AG09309 (cell line): ENCODE measurements at places on chromosomes 16 and 17.
A peak's percentile ranks its signal among the peaks of the same experiment; 100 is the strongest.

GRCh38 chr17:44749980-44750318, 8.8 kb upstream of the ADAM11 start:
- no peak for DNase-seq

DNA sequence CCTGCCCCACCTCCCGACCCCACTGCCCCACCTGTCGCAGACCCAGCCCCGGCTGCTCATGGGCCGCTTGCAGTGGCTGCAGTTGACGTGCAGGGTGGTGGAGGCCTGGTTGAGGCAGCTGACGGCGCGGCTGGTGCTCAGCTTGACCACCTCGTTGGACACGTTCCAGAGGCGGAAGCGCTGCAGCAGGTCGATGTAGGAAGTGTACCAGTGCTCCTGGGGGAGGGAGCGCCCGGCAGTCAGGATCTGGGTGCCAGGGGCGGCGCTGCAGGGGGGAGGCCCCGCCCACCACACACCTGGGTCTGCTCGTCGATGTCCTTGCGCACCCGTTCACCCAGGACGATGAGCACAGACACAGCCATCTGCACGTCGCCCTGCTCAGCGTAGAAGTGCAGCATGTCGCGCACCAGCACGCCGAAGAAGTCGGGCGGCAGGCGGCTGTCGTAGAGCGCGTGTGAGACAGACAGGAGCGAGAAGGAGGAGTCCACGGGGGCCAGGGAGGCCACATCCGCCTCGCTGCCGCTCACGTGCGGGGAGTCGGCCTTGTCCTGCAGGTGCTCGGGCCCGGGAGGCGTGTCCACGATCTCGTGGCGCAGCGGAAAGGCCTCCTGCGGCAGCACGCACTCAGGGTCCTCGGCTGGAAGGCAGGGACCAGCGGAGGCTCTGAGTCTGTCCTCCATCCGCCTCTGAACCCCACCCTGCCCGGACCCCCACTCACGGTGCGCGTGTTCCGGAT, 995 bp upstream of the JMJD8 start:
- no peak for DNase-seq

DNA sequence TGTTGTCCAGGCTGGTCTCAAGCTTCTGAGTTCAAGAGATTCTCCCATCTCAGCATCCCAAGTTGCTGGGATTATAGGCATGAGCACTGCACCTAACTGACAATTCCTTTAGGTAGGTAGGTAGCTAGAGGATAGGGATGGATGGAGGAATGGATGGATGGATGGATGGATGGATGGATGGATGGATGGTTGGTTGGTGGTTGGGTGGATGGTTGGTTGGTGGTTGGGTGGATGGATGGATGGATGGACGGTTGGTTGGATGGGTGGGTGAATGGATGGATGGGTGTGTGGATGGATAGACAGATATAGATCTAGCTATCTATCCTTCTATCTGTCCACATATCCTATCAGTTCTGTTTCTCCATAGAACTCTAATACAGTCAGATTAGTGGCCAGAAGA, 19.3 kb upstream of the ADCY9 start:
- no peak for DNase-seq

DNA sequence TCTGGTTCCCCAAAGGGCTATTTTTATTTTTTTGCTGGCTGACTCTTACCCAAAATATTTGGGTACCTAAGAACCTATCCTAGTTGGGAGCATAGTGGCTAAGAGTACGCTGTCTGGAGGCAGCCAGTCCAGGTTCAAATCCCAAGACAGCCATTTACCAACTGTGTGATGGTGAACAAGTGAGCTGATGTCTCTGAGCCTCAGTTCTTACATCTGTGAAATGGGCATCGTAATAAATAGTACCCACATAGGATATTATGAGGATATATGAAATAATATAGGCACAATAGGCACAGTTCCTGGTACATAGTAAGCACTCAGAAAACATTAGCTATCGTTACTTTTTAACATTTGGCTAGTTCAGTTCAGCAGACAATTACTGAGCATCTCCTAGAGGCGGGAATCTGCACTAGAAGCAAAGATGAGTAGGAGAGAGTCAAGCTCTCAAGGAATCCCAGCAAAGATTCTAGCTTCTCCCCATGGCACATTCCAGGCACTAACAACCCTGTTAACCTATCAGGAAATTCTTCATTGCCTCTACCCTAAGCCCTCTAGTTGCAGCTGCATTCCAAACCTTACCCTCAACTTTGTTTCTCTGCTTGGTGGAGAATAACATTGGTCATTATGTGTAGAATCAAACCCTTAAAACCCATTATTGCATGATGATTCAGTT, 31.6 kb downstream of the GPR139 start:
- DNase-seq = no peak

DNA sequence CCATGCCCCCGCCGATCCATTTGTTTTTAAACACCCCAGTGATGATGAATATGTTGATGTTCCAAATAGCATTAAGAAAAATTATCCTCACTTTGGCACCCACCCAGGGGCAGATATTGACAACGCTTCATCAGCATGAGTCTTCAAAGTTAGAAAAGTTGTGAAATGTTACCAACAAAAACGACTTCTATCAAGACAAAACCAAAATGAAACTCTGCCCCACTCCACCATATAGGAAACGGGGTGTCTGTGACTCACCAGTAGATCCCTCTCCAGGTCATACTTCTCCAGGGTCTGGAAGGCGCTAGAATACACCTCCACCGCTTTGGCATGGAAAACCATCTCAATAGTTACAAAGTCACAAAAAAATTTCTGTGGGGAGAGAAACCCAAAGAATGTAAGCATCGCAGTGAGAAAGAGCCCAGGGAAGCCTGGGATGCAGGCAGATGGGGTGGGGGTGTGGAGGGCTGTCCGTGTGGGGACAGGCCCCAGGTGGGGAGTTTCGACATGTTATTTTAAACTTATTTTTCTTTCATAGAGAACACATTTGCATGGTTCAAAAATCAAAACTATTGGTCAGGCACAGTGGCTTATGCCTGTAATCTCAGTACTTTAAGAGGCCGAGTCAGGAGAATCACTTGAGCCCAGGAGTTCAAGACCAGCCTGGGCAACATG, 10.2 kb downstream of the CIBAR2 start:
- DNase-seq = no peak

DNA sequence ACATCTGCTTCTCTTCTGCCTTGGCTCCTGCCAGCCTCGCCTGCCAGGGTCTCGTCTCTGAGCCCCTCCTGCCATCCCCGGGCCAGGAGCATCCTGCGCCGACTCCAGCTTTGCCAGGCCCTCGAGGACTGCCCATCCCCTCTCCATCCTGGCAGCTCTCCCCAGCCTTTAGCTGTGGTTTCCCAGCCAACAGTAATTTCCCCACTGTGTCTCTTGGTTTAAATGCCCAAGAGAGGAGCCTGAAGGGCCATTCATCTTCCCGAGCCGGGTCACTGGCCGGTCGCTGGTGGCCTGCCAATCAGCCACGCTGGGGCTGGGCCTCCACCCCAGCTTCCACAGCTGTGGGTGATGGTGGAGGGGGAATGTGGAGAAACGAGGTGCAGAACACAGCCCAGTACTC, 47.8 kb downstream of the MRC2 start:
- no peak for DNase-seq

- DNase-seq = no peak
These were observed 114.9 kb upstream of the TBX2 start for GRCh38 chr17:61284746-61285145.

GRCh38 chr16:88376835-88377726, 5.7 kb upstream of the ZNF469 start:
- DNase-seq = no peak

GRCh38 chr16:87959391-87959990, 8.3 kb downstream of the BANP start:
- no peak for DNase-seq

- DNase-seq = no peak
These were observed 18.2 kb downstream of the HEATR6 start for GRCh38 chr17:60060474-60060873.

GRCh38 chr16:71409011-71409775, 32.7 kb downstream of the TLE7 start:
- no peak for DNase-seq

- DNase-seq = peak; percentile 4
These were observed 51.5 kb upstream of the MGAT5B start for GRCh38 chr17:76816590-76817135.

DNA sequence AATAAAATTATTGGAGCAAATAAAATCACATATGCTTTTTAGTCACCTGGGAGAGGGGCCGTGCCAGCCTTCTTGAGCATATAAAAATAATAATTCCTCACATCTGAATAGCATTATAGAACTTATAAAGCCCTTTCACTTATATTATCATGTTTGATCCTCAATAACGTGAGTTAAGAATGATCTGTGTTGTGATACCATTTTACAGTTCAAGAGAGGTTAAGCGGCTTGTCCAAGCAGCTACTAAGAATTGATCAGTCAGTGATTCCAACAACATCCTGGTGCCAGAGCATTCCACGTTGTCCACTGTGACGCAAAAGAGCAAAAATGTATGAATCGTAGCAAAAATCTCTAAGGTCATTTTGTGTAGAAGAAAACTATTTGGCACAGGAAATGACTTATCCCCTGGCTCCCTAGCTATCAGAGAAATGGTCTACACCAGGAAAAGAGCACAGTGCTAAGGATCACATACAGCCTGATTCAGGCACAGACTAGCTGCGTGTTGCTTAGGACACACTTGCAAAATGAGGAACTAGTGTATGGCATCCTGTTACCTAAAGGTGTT, 33.0 kb downstream of the ANKFN1 start:
- peak; percentile 55 for DNase-seq

DNA sequence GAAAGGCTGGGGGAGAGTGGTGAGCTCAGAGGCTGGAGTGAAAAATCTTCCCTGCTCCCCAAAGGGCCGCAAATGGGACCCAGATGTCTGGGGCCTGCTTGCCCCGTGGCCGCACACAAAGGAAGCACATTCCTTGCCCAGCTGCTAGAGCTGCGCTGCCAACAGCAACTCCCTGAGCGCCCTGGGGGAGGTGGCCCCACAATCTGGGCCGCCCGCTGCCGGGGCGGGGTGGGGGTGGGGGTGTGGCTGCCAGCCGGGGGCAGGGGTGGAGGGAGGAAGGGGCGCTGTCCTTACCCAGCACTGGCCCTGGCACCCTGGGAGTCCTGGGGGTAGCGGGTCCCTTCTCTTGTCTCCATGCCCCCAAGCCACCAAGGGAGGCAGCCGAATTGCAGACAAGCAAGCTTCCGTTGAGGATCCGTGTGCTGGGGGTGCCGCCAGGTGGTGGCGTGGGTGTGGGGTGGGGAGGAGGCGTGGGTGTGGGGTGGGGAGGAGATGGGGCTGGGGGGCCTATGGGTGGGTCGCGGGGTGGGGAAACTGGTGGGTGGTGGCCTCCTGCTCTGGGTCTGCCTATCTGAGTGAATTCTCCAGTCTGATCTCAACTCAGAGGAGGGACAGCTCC, 48.4 kb upstream of the PABPN1L start:
- DNase-seq = peak; percentile 32

GRCh38 chr17:17175917-17176316, 30.2 kb downstream of the PLD6 start:
- no peak for DNase-seq

DNA sequence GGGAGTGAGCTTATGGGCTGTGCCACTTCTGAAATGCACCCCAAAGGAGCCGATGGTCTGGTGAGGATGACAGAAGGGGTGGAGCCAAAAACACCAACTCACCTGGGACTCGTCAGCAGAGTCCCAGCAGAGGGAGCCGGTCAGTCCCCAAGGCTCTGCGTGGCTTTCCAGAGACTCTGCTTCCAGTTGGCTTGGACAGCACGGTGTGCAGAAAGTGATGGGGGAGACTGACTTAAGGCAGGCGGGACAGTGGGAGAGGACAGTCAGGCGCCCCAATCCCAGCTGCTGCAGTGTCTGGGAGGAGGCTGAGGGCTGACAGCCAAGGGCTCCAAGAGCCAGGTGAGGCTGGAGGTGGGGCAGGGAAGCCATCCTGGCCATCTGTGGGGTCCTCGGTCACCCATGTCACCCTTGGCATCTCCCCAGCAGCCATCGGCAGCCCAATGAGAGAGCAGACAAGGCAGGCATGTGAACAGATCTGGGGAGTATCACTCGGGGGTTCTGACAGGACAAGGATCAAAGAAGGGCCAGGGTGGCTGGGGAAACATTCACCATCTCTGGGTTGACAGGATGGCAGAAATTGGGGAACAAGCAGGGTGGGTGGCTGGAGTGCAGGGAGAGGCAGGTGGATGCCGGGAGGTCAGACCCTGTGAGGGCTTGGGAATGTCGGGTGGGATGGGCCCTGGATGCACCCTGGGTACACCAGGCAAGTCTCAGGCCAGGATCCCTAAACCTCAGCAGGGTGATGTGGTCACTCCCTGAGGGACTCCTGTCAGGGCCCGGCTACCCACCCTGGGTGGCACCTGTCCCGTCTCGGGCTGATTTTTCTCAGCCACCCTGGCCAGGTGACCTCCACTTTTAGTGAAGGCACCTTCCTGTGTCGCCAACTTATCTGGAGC, 8.9 kb upstream of the KRTAP17-1 start:
- no peak for DNase-seq

DNA sequence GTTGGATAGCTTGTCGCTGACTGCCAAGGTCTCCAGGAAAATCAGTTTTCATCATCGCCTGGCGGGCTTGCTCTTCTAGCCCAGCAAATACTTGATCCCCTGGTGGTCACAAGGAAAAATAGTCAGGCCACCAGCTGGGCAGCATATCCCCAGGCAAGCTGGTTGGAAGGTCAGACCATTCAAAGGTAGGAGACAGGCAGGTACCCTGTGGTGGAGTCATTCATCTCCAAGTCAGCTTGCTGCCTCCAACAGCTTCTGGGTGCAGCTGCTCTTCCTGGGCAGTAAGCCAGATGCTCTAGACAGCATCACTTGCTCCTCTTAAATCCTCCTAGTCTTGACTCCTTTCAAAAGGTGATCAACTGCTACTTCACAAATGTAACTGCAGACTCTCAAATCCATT, 16.0 kb downstream of the ZNF821 start:
- no peak for DNase-seq

DNA sequence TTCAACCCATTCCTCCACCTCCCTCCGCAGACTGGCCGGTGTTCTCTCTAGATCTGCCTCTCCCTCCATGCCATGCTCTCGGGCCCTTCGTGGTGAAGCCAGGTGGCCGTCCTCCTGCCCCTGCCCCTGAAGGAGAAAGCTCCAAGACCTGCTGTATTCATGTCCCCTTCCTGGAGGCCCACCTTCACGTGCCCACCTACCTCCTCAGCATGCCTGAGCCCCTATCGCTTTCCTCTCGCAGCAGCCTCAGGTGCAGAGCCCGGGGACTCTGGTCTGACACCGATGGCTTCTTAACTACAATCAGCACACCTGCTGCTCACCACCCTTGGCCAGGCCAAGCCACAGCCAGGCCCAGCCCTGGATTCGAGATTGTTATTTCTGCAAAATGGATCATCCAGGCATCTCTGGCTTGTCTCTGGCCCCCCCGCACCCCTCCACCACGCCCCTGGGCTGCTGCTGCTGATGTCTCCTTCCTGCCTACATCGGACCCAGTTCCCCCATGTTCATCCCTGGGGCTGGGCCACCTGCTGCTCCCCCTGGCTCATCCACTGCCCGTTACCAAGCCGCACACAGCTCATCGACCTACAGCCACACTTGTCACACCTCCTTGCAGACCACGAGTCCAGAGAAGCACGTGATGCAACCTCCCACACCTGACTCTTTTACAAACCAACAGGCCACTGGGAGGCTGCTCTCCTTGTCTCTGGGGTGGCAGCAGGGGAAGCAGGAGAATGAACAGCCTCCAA, 32.5 kb upstream of the TNFRSF13B start:
- no peak for DNase-seq

- no peak for DNase-seq
These were observed 1.9 kb upstream of the NFAT5 start for GRCh38 chr16:69563605-69564580.

GRCh38 chr17:47701608-47702007, 7.6 kb downstream of the TBKBP1 start:
- no peak for DNase-seq

- DNase-seq = no peak
These were observed 23.8 kb downstream of the LCMT1 start for GRCh38 chr16:25135254-25135878.

GRCh38 chr16:23207485-23207884, 24.9 kb downstream of the SCNN1G start:
- no peak for DNase-seq
